ENCODE measurements at places on chromosomes 2 and 18.

DNA sequence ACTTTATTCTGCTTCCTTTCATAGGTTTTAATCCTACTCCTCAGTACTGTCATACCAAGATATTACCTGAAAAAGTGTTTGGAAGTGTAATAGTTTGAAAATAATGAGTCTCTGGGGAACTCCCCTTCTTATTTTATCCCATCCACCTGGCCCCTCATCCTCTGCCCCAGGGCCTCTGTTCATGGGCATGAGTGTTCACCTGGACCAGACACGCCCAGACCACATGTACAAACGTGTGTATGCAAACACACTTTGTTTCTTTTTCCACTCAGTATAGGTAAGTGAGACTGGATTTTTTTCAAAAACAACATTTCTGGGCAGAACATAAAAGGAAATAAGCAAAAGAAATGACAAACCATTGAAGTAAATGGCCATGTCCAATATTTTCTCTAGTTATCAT, 62.1 kb upstream of the THSD7B start:
- DNase-seq, result no peak

DNA sequence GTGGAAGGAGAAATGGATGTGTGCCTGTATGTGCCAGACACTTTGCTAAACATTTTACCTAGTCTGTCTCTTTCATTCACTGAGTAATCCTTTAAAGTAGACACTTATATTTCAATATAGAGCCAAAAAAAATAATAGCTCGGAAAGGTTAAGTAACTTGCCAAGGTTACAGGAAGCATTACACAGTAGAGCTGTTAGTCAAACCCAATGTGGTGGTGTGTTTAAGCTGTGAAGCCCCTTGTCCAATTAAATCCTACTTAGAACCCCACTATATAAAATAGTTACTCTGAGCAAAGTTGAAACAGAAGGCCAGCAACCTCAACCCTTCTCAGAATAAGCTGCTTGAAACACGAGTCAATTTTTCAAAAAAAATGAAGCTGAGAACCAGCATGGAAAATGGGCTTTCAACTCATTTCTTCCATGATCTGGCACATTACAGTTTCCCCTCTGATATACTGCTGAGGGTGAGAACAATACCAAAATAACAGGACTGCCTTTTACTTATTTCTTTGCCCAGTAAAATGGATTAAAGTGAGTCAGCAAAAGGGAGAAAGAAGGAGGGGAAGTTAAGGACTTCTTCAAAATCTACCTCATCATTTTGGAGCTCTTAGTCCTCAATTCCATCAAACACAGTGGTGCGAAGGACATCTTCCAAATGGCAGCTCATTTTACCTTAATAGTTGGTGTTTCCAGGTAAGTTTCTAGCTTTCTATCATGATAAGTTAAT, 7.9 kb downstream of the RDH14 start:
- no peak for DNase-seq

- DNase-seq, result no peak
These were observed 151.2 kb downstream of the UBE2E3 start for GRCh38 chr2:181131584-181131983.

GRCh38 chr18:57134618-57135135, 12.2 kb upstream of the BOD1L2 start:
- DNase-seq, result no peak

- DNase-seq, result no peak
These were observed 96.2 kb upstream of the PDE1A start for GRCh38 chr2:182522972-182523473.
